Common myeloid progenitor, CD34-positive (primary cell): ENCODE measurements at places on chromosomes 5 and 9.
A peak's percentile ranks its signal among the peaks of the same experiment; 100 is the strongest.

DNA sequence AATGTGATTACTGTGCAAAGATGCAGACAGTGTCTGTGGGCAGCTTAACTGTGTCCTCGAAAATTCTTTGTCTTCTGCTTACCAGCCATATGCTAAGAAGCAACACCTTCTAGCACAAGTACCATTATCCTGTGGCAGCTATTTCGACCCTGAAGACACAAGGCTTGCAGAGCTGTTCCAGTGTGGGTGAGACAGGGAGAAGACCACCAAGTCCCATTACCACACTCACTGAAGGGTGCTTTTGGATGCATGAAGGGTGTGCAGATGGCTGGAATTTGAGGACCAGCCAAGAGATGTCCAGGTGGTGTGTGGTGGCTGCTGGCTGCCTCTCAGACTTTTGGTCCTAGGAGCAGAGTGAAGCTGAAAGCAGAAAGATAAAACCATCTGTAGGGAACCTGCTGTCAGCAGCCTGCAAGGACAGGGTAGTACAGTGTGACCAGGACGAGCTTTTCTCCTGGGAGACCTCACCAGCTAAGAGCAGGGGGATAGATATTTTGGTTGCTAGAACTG is 161.8 kb downstream of the ICE1 start:
- no peak for DNase-seq

- DNase-seq = no peak
These were observed 217.8 kb upstream of the TLE4 start for GRCh38 chr9:79353856-79354520.

- no peak for DNase-seq
These were observed 87.1 kb upstream of the FBXW11 start for GRCh38 chr5:172093559-172093958.

GRCh38 chr9:138071292-138071691 is 193.7 kb downstream of the CACNA1B start:
- DNase-seq = no peak

GRCh38 chr9:121210536-121210935 is 8.9 kb upstream of the RAB14 start:
- peak; percentile 49 for DNase-seq

DNA sequence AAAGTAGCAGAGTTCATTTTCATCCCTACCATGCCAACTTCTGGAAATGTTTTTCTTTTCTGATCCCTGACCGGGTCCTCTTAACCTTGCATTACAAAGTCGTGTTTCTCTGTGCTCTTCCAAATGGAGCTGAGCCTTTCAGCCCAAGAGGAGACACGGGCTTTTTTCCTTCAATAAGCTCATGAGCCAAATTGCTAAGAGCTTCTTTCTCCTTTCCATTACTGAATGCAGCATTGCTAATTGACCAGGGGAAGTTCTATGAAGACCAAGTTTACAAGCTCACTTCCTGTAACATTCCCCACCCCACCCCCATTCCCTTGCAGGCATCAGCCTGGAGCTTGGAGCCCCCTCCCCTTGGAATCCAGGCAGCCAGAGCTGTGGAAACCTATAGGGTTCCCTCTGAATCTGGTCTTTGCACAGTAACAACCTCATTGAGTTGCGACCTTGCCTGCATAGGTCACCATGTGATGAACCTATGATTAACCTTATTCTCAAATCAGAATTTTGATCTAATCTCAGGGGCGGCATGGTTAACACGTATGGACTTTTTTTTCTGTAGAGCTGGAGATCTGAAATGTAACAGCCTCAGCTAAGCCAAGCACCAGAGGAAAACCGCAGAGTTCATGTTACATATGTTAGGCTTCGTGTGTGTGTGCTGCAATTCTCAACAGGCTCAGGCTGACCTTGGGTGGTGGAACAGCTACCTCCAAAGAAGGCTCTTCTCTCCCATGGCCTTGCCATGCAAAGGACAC is 395.7 kb upstream of the ZNF462 start:
- DNase-seq = no peak

DNA sequence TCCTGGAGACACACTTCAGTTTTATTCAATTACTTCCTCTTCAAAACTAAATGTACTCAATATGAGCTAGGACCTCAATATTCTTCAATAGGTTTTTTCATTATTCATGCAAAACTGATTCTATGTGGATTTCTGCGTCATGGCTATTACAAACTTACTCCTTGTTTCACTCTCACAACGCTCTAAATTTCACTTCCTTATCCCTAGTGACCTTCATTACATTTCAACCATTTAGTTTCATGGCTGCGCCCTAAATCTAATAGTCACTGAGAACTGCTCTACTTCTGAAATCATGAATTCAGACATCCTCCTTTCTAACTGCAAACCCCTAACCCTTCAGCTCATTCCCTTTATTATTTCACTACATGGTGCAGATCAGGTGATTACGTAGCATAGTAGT is 93.9 kb downstream of the SLC25A46 start:
- no peak for DNase-seq

DNA sequence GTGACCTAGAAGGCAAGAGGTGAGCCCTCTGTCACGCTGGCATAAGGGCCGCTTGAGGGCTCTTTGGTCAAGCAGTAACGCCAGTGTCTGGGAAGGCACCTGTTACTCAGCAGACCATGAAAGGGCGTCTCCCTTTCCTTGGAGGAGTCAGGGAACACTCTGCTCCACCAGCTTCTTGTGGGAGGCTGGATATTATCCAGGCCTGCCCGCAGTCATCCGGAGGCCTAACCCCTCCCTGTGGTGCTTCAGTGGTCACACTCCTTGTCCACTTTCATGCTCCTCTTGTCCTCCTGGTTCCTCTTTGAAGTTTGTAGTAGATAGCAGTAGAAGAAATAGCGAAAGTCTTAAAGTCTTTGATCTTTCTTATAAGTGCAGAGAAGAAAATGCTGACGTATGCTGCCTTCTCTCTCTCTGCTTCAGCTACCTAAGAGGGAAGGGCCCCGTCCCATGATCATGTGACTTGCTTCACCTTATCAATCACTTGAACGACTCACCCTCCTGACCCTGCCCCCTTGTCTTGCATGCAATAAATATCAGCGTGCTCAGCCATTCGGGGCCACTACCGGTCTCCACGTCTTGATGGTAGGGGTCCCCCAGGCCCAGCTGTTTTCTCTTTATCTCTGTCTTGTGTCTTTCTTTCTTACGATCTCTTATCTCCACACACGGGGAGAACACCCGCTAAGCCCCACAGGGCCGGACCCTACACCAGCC is 16.7 kb upstream of the SCGB3A1 start:
- DNase-seq = peak; percentile 16

GRCh38 chr5:98793223-98793622 is 19.8 kb downstream of the RGMB start:
- DNase-seq = no peak
